ENCODE measurements at places on chromosomes 13 and 19.

GRCh38 chr13:112759053-112759452 is 69.2 kb downstream of the ATP11A start:
- no peak for DNase-seq

DNA sequence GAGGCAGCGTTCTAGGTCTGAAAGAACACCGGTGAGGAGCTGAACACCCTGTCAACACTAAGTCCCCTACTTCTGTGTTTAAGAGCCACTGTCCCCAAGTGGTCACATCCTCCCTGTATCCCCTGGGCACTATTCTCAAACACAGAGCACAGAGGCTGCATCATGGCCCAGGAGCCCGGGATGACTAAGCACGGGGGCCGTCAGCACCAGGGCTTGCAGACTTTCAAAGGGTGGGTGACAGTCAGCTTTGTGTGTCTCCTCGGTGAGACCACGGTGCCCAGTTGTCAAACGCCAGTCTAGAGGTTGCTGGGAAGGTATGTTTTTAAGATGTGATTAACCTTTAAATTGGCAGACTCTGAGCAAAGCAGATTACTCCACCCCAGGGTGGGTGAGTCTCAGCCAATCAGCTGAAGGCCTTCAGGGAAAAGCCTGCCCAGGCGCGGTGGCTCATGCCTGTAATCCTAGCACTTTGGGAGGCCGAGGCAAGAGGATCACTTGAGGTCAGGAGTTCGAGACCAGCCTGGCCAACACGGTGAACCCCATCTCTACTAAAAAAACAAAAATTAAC is 8.0 kb downstream of the MAP2K2 start:
- no peak for DNase-seq

- DNase-seq = no peak
Observed at GRCh38 chr19:49489601-49490167, 2.3 kb downstream of the RPL13A start.

DNA sequence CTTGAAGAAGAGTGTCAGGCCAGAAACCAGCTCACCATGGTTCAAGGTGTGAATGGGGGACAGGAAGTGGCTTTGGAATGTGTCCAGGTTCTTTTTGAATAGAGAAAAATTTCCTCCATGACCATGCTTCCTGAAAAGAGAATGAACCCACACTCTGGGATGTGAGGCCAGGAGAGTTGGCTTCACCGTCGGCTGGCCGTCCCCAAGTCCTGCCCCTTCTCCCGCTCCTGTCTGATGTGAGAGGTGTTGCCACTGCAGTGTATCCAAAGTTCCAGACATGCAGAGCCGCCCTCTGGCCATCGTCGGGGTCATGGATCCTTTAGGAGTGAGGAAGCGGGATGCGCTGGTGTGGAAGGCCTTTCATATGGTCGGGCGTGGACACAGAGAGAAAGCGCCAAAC is 101.2 kb downstream of the COL4A2 start:
- no peak for DNase-seq

DNA sequence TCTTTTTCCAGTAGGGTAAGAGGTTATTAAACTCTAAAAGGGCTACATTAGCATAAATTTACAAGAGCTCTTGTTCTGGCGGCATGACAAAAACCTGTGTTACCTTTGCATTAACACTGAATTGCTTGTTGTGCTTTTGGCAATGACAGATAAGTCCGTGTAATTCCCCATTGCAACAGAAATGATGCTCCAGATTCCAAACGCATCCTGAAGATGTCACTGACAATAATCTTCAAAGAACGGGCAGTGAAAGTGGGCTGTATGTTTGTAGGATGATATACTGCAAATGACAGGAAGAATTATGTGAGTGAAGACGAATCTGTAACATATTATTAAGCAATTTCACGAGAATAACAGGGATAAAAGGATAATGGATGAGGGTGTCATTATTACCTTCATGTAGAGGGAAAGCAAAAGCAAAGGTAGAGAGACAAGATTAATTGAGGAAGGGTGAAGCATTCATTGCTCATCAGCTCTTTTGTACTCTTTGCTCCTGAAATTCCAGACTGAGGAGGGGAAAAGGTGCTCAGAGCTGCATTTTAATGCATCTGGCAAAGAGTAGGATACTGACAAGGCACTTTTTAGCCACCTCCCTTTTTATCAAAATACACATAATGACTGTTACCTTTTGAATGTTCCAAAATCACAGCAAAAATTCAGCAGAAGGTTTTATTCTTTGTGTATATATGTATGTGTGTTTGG is 38.5 kb upstream of the MAB21L1 start:
- DNase-seq = peak; percentile 32

DNA sequence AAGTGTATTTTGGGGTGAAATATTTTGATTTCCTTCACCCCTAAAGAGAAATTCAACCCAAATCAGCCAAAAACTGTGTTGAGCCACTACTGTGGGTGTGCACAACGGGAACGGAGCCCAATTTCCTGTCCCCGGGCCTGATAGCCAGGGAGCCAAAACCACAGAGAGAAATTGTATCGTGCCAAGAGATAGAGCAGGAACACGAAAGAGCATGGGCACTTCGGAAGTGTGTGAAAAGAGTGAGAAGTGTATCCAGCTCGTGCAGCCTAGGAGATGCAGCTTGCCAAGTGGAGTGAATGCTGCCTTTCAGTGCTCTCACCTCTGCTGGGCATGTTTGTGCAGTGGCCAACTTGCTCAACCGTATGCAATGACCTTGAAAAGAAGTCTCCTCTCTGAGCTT is 19.4 kb upstream of the PLEKHF1 start:
- DNase-seq = peak; percentile 68

DNA sequence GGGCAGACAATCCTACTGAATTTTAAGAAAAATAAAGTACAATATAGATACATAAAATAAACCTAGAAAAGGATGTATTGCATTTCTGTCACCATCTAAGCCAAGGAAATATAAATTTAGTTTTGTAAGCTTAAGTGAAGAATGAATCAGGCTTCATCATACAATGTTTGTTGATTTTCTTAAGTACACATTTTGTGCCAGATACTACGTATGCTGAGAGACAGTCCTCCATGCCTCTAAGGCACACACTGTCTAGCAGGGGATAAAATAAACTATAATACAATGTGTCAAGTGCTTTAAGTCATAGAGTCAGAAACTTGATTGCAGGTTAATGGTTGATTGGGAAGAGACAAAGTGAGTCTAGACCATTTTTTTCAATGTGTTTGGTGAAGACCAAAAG is 465.7 kb downstream of the TBC1D4 start:
- DNase-seq = no peak

GRCh38 chr13:29926098-29926476 is 75.7 kb upstream of the UBL3 start:
- DNase-seq = no peak

DNA sequence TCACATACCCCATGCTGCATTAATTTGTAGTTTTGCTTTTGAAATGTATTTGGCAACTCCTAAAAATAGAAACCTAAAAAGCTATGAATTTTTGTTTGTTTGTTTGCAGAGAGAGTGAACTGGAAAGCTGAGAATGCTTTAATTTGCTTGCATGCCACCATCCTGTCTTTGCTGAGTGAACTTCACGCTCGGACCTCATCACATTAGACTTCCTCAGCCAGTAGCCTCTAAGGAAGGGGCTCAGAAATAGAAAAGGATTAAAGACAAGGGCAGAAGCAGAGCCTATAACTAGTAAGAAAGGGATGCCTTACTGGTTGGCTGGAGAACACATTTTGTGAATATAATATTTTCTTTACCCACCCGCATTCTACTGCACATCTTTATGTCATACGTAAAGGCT is 275.1 kb downstream of the DCLK1 start:
- DNase-seq = no peak

- DNase-seq = no peak
Observed at GRCh38 chr13:30535046-30535445, 69.3 kb upstream of the HMGB1 start.

DNA sequence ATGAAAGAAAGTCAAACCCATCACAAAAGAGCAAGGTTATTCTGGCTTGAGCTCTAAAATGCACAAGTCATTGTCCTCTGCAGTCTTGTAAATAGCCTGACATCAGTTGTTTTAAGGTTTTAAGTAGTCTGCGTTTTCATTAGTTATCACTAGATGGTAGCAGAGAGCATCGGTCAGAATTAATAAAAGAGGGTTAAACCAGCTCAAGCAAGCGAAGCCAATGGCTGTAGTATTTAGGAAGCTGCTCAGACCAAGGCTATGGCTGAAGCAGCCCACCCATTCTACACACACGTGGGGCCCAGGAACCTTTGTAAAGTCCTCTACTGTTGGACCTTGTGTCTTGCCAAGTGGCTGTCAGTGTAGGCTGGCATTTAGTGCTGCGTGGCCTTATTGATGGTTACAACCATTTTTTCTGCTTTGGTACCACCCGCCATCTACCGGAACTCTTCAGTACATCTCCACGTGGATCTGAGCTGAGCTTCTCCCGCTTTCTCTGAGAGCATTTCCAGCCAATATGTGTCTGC is 13.3 kb upstream of the ZNF57 start:
- peak; percentile 62 for DNase-seq

DNA sequence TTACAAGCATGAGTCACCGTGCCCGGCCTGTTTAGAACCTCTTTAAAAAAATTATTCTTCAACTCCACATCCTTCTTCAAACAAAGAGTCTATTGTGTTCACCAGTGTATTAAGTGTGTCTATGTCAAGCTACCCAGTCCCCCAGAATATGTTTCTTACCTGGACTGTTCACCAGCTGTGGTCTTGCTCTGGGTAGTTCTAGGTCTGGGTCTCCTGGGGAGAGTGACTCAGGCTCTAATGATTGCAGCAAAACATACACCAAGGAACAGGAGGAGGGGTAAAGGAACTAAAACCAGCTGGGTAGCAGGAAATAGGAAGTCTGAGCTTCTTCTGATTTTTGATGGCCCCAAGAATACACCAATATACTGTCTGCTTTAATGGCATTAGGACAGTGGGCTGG is at the start of gene FPR1:
FPR1 (minus strand) TSS at position 224 of the 400 bp plus-strand sequence. CDS start 4,884 bp downstream, outside the sequence.
- DNase-seq = peak; percentile 50

- no peak for DNase-seq
Observed at GRCh38 chr19:3061182-3062161, 823 bp downstream of the TLE5 start.

DNA sequence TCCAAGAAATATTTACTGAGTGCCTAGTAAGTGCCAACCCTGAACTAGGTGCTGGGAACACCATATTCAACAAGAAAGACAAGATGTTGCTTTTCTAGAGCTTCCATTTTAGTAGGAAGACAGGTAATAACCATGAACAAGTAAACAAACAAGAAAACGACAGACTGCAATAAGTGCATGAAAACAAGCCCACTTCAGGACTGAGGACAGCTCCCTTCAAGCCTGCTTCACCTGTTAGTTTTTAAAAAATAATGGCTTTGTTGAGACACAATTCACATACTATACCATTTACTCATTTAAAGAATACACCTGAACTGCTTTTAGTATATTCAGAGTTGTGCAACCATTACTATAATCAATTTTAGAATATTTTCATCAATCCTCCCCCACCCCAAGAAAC is 30.4 kb downstream of the CYP4F22 start:
- no peak for DNase-seq

DNA sequence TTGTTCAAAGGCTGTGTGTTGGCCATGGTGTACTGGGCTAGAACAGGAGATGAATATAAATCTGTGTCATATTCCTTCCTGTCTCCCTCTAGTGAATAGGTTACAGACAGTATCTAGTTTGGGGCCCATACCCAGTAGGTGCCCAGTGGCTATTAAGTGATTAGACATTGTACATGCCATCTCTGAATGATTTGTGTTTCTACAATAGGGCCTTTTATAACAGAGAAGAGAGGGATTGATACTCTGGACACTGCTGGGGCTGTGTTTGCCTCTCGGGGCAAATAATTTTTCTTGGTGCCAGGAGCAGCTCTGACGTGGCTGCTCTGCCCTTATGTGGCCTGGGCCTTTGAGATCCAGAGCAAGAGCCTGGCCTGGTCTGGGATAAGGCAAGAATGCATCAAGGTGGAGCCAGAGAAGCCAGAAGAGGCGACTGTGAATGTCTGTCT is 403.1 kb downstream of the SPRY2 start:
- DNase-seq = no peak

DNA sequence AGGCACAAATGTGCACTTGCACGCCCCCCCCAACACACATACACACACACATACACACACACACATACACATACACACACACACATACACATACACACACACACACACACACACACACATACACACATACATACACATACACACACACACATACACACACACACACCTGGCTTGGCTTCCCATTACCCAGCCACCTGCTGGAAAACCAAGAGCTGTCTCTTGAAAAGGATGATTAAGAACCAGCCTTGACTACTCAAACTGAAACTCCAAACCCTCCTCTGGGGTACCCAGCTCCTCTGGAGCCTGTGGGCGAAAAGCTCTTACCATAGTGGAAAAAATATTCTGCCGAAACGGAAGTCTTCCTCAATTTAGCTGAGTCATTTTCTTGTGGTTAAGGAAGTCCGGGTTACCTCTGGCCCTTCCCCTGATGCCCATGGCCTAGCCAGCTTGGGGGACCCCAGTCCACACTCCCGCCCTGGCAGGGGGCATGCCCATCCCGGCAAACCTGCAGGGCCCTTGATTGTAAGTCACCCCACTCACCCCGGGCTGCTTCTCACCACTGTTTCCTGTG is 21.9 kb downstream of the CEBPA start:
- DNase-seq = no peak

DNA sequence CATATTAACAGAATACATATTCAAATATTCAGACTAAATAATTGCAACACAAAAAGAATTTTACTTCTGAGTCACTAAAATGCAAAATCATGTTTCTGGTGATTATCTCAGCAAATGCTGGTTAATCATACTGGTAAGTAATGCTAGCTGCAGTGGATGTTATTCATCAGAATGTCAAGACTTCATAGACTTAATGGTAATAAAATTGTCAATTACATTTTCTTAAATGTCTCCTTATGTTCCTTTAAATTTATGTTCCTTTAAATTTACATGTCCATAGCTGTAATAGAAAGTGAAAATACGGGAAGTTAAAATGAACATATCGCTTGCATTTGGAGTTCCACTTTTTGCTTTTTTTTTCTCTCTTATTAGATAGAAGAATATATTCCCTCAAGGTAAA is 853.0 kb downstream of the SLITRK6 start:
- DNase-seq = peak; percentile 10

- no peak for DNase-seq
Observed at GRCh38 chr19:10433131-10433536, 12.8 kb downstream of the PDE4A start.

DNA sequence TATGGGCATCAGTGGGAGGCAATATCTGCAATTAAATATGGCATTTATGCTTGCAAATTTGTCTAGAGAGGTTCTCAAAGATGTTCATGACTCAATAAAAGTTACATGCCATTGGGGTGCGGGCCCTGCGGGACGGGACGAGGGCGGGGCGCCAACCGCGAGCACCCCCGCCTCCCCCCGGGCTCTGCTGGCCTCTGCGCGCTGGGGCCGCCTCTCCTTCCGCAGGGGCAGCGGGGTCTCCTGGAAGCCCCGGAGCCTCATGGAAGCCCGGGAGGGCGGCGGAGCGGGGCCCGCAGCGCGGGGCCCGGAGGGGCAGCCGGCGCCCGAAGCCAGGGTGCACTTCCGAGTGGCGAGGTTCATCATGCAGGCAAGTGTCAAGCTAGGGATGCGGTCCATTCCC is 179.2 kb downstream of the TPTE2 start:
- no peak for DNase-seq
